A549 (cell line): ENCODE measurements at places on chromosomes 7 and 10. TPM values are rescaled to one million over a fixed set of nuclear protein-coding genes. Genes with fewer than 3 reads are reported as not detected.

EZH2 gene
- 34.4 to 36.6 TPM (median 35.6 TPM) in 3 replicates for polyA plus RNA-seq

LIPN gene
- polyA plus RNA-seq, result not detected in 3 replicates

AGR3 gene
- polyA plus RNA-seq, result not detected in 3 replicates

PLEKHS1 gene
- polyA plus RNA-seq, result 0.03 to 0.09 TPM (median 0.08 TPM) in 3 replicates

PRSS2 gene
- polyA plus RNA-seq, result not detected in 3 replicates

CPA2 gene
- polyA plus RNA-seq, result not detected in 3 replicates

LOXL4 gene
- 1.6 to 2.4 TPM (median 2.0 TPM) in 3 replicates for polyA plus RNA-seq

NAT16 gene
- polyA plus RNA-seq, result 0.07 to 0.12 TPM in 2 of 3 replicates, not detected in the other

GPR141 gene
- 0.11 to 0.12 TPM in 2 of 3 replicates, not detected in the other for polyA plus RNA-seq

TMEM273 gene
- polyA plus RNA-seq, result not detected in 3 replicates

APBB1IP gene
- 6.6 to 9.2 TPM (median 7.5 TPM) in 3 replicates for polyA plus RNA-seq

PROSER2 gene
- 14.2 to 15.2 TPM (median 14.4 TPM) in 3 replicates for polyA plus RNA-seq
